ENCODE measurements at places on chromosomes 2 and 18. TPM values are rescaled to one million over a fixed set of nuclear protein-coding genes. Genes with fewer than 3 reads are reported as not detected.
A peak's percentile ranks its signal among the peaks of the same experiment; 100 is the strongest.

DNA sequence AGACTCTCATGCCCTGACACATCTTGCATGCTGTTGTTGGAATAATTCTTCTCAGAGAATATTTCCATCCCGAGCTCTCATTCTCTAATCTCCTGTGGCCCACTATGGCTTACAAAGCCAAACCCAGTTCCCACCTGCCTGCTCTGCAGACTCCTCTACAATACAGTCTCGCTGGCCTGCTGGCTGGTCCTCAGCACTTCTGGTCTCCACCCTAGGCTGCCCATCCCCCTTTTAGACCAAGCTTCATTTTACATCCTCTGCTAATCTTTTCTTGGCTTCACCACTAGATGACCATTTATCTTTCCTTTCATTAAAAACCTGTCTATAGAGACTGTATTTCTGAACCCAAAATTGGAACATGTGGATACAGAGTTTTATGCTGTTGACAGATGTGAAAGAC lies 42.5 kb upstream of the YPEL5 start:
- no peak for DNase-seq

DNA sequence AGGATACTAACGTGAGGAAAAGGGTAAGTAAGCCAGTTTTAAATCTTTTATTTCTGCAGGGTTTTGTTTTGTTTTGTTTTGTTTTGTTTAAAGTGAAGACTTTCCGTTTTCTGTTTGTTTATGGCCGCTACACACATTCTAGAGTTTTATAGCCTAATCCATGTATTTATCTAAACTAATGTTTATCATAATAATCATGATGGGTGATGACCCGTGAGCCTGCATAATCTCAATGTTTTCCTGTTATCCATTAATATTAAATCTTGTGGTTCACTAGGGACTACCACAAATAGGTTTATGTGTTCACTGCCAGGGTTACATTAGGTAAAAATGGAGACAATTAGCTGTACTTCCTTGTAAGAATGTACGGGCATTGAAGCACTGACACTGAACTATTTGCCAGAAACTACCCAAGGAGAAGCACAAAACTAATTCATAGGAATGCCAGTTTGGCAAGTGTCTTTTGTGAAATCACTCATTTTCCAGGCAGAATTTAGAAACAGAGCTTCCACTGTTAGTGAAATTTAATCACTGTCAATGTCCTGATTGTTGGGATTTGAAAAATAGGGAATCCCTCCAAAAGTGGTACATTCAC lies 574.8 kb downstream of the LRP1B start:
- no peak for DNase-seq

GRCh38 chr2:14712111-14712510 lies 79.6 kb downstream of the LRATD1 start:
- no peak for DNase-seq

The TXNL4A gene
- 21.3 TPM for total RNA-seq

- DNase-seq: no peak
Measured at GRCh38 chr18:55116863-55117262, 157.6 kb upstream of the CCDC68 start.

GRCh38 chr18:2827061-2827460 lies 19.7 kb upstream of the EMILIN2 start:
- DNase-seq: no peak

The SP100 gene
- total RNA-seq: 52.1 TPM

The CSRNP3 gene
- total RNA-seq: 0.25 TPM

The HNMT gene
- total RNA-seq: 64.4 TPM

DNA sequence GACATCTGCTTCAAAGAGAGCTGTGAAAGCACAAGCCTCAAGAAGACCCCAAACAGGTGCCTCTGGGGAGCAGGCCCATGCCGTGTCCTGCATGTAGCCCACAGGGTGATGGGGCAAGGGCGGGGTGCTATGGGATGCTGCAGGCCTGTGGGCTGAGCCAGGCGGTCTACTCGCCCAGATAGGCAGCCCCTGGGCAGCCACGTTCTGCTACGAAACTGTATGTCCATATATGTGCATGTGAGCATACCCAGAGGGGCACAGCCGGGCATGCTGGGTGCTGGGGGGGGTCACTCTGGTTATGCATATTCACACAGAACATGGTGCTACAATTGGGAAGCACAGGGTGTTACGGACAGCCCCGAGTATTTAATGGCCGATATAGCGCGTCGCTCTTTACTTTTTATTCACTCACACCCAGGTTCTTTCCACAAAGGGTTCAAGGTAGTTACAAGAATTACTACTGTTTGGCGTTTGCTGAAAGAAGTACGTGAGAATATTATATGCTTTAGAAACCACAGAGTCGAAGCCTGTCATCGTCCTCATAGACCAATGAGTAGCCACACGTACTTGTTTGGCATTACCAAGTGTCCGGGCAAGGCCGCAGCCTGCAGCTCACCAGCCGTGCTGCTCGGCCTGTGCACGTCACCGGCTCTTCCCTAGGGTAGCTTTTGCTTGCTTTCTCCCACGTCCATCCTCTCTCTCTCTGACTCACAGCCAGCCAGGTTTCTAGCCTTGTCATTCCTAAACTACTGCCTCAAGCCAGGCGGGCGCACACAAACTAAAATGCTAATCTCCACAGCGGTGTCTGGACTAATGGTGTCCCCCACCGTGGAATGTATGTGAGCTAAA lies 14.4 kb downstream of the MTERF4 start:
- peak; percentile 11 for DNase-seq
